ENCODE measurements at places on chromosomes 3 and 15. TPM values are rescaled to one million over a fixed set of nuclear protein-coding genes. Genes with fewer than 3 reads are reported as not detected.

The MYO1E gene
- total RNA-seq, result 39.7 TPM

The SLC51A gene
- total RNA-seq, result 1.2 TPM

The OSTN gene
- not detected for total RNA-seq

The CCK gene
- total RNA-seq, result not detected

The ZNF662 gene
- 4.1 TPM for total RNA-seq

The PRSS50 gene
- 4.2 TPM for total RNA-seq

The GPR149 gene
- total RNA-seq, result not detected

The GOLGA8K gene
- 1.1 TPM for total RNA-seq

The MORF4L1 gene
- 263 TPM for total RNA-seq

The IQCH gene
- total RNA-seq, result 10.5 TPM

The TLR9 gene
- not detected for total RNA-seq

The LTK gene
- 20.6 TPM for total RNA-seq

The PLCL2 gene
- 11.5 TPM for total RNA-seq

The PAQR5 gene
- 37.1 TPM for total RNA-seq

The SLC27A2 gene
- total RNA-seq, result 1.0 TPM

The C15orf39 gene
- total RNA-seq, result 25.4 TPM

The ALDH1L1 gene
- total RNA-seq, result 11.5 TPM

The IREB2 gene
- 47.1 TPM for total RNA-seq

The GUCA1C gene
- not detected for total RNA-seq

The KBTBD13 gene
- not detected for total RNA-seq

The RASGRP1 gene
- 4.2 TPM for total RNA-seq

The GREM1 gene
- 0.89 TPM for total RNA-seq

The LMAN1L gene
- total RNA-seq, result not detected

The ANKRD34C gene
- not detected for total RNA-seq

The SERPINI1 gene
- 5.3 TPM for total RNA-seq

The CADM2 gene
- 4.6 TPM for total RNA-seq

The P2RY13 gene
- 13.4 TPM for total RNA-seq

The SLCO2A1 gene
- 131 TPM for total RNA-seq

The KBTBD8 gene
- total RNA-seq, result 5.5 TPM

The IGSF11 gene
- not detected for total RNA-seq

The DNAH12 gene
- total RNA-seq, result 22.0 TPM

The TMIE gene
- total RNA-seq, result 0.76 TPM

The ABHD17C gene
- 34.2 TPM for total RNA-seq

The PFKFB4 gene
- 7.9 TPM for total RNA-seq

The GOLGA8J gene
- not detected for total RNA-seq

The NR2E3 gene
- 0.43 TPM for total RNA-seq

All from upper lobe of left lung (tissue), 6 donors.